Activated T-cell treated with anti-CD3 and anti-CD28 coated beads, Interleukin-2, amount 50 U/mL, for 24 hours (primary cell): ENCODE measurements at places on chromosomes 4 and X.

DNA sequence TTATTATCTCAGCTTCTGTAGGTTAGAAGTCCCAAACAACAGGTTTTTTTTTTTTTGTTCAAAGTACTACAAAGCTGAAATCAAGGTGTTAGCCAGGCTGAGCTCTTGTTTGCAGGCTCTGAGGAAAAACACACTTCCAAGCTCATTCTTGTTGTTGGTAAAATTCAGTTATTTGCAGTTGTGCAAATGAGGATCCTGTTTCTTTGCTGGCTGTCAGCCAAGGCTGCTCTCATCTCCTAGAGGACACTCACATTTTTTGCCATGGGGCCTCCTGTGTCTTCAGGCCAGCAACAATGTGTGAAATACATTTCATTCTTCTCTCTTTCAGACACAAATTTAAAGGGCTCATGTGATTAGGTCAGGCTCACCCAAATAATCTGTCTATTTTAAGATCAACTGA lies 60.3 kb upstream of the HSD17B10 start:
- no peaks in the 10 kb centered on the region for H3K36me3 ChIP-seq
- H3K27me3 ChIP-seq, result peaks cover 44% of the 10 kb centered on the region
- no peak overlapping the region for H3K4me3 ChIP-seq
- H3K27ac ChIP-seq, result no peak overlapping the region
- no peak for DNase-seq

- no peak for DNase-seq
- H3K36me3 ChIP-seq, result no peaks in the 10 kb centered on the region
- no peak overlapping the region for H3K4me3 ChIP-seq
- H3K27me3 ChIP-seq, result peaks cover 2% of the 10 kb centered on the region
- H3K27ac ChIP-seq, result no peak overlapping the region
- no peaks in the 10 kb centered on the region for H3K4me1 ChIP-seq
Measured at GRCh38 chr4:139619644-139620043, 46.0 kb upstream of the MGST2 start.

- H3K27ac ChIP-seq, result no peak overlapping the region
- no peak for DNase-seq
- H3K4me1 ChIP-seq, result peaks cover 4% of the 10 kb centered on the region
- H3K4me3 ChIP-seq, result no peak overlapping the region
- H3K36me3 ChIP-seq, result no peaks in the 10 kb centered on the region
Measured at GRCh38 chr4:89609756-89610155, 227.2 kb downstream of the SNCA start.

GRCh38 chr4:102061133-102061532 lies 270.6 kb downstream of the BANK1 start:
- H3K4me3 ChIP-seq, result no peak overlapping the region
- DNase-seq, result no peak
- no peak overlapping the region for H3K27ac ChIP-seq

DNA sequence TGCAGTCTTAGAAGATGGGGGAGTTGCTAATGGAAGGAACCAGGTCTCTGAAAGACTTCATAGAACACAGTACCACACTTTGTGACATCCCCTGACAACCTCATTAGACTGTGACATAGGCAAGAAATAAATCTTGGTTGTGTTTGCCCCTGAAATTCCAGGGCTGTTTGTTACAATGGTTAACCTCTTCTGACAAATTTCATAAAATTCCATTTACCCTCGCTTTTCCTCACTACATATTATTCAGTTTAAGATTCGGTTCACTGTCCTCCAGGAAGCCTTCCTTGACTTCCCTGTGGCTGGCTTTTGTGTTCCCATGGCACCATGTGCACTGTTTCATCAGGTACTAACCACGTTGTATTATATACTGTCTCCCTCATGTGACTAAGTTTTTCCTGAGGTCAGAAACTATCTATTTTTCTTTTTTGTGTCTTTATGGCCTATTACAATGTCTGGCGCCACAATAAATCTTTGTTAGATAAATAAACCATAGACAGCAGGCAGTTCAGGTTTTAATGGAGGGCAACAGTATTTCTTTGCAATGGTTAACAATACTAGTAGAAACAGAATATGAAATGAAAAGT lies 54.2 kb downstream of the ATXN3L start:
- no peaks in the 10 kb centered on the region for H3K36me3 ChIP-seq
- H3K4me3 ChIP-seq, result no peak overlapping the region
- peaks cover 34% of the 10 kb centered on the region for H3K27me3 ChIP-seq
- H3K4me1 ChIP-seq, result peaks cover 7% of the 10 kb centered on the region

DNA sequence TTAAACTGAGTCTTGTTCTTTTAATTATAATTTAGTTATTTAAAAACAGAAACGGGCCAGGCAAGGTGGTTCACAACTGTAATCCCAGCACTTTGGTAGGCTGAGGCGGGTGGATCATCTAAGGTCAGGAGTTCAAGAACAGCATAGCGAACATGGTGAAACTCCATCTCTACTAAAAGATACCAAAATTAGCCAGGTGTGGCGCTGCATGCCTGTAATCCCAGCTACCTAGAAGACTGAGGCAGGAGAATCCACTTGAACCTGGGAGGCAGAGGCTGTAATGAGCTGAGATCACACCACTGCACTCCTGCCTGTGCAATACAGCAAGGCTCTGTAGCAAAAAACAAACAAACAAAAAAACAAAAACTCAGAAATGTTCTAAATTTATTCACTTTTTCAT lies 852.9 kb downstream of the TECRL start:
- DNase-seq, result no peak
- H3K27me3 ChIP-seq, result no peaks in the 10 kb centered on the region
- H3K4me3 ChIP-seq, result no peak overlapping the region
- H3K4me1 ChIP-seq, result no peaks in the 10 kb centered on the region
- H3K36me3 ChIP-seq, result no peaks in the 10 kb centered on the region

DNA sequence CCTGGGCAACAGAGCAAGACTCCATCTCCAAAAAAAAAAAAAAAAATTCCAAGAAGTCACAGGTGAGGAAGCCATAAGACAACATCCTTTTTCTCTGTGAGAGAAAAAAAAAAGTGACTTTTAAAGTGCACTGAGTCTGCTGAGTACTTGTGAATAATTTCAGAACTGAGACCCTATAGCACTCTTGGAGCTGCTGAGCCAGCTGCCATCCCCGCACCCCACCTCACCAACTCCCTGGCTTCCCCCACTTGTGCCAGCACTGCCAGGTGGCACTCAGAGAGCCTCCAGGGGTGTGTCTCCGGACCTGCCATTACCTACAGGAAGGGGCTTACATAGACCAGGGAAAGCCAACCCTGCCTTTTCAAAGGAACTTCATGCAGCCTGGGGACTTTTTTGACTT lies 39.2 kb upstream of the HS3ST1 start:
- no peak overlapping the region for H3K27ac ChIP-seq
- no peaks in the 10 kb centered on the region for H3K36me3 ChIP-seq
- no peaks in the 10 kb centered on the region for H3K27me3 ChIP-seq
- peaks cover 35% of the 10 kb centered on the region for H3K4me1 ChIP-seq
- no peak for DNase-seq
- no peak overlapping the region for H3K4me3 ChIP-seq

DNA sequence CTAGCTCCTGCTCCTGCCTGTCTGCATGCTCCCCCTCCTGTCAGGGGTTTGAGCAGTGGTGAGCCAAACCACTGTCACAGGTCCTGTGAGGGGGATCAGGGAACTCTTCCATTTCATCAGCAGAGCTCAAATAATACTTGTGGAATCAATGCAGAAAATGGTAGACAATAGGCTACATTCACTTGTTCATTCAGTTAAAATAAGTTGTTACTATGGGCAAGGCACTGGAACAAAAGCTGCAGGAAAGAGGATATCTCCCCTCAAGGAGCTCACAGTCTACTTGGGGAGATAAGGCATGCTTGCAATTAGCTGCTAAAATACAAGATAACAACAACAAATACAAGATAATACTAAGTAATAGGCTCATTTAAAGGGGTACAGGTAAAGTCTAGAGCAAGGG lies 117.1 kb downstream of the GPC3 start:
- H3K36me3 ChIP-seq, result no peaks in the 10 kb centered on the region
- H3K4me1 ChIP-seq, result no peaks in the 10 kb centered on the region
- no peak for DNase-seq
- no peak overlapping the region for H3K27ac ChIP-seq
- no peak overlapping the region for H3K4me3 ChIP-seq
- H3K27me3 ChIP-seq, result peaks cover 54% of the 10 kb centered on the region

GRCh38 chrX:50154429-50154828 lies 46.4 kb downstream of the AKAP4 start:
- H3K27ac ChIP-seq, result no peak overlapping the region
- H3K27me3 ChIP-seq, result peaks cover 33% of the 10 kb centered on the region
- DNase-seq, result no peak
- no peak overlapping the region for H3K4me3 ChIP-seq

DNA sequence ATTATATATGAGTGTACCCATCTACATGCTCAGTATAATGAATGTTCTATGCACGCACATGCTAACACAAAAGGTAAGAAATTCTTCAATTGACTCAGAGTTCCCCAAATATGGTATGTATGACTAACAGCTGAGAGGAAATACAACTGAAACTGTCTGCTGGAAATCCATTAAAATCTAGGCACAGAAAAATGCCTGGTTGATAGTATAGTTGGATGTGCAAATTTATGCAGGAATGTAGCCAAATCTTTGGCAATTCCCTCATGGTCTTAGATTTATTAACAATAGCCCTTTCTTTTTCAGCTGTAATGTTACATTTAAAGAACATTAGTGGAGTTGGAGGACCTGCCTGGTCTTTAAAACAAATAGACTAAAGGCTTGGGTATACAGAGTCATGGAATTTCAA lies 5.5 kb downstream of the CAMK2D start:
- no peak for DNase-seq
- H3K36me3 ChIP-seq, result peaks cover 83% of the 10 kb centered on the region
- peak overlapping the region; percentile 64 for H3K4me3 ChIP-seq
- no peaks in the 10 kb centered on the region for H3K27me3 ChIP-seq
- peaks cover 56% of the 10 kb centered on the region for H3K4me1 ChIP-seq

DNA sequence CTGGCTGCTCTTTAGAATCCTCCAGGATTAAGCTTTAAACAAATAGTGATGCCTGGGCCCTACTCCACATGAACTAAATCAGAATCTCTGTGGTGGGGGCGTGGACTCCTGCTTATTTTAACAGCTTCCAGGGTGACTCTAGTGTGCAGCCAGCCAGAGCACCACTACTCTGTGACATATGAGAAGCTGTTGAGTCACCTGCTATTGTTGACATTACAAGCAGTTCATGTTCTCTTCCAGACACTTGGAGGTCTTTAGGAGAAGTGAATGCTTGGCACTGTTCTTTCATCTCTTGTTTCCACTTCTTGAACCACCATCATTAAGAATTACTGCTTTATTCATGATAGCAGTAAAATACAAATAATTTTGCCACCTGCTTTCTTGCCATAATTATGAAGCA lies 426 bp upstream of the C4orf51 start:
- no peak for DNase-seq
- no peak overlapping the region for H3K4me3 ChIP-seq
- no peaks in the 10 kb centered on the region for H3K36me3 ChIP-seq

DNA sequence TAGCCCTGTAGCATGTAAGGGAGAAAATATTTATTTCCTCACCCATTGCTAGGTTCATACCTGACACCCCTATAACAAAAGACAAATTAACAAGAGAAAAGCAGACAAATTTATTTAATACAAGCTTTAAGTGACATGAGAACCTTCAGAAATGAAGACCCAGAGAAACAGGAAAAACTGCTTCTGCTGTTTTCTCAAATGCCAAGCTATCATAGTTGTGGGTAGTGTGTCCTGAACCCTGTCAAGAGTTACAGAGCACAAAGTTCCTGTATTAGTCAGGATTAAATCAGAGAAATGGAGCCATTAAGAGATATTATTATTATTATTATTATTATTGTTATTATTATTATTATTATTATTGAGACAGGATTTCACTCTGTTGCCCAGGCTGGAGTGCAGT lies 17.5 kb downstream of the CCDC160 start:
- H3K4me1 ChIP-seq, result peaks cover 1% of the 10 kb centered on the region
- no peak for DNase-seq
- H3K4me3 ChIP-seq, result no peak overlapping the region
- H3K27ac ChIP-seq, result no peak overlapping the region
- no peaks in the 10 kb centered on the region for H3K36me3 ChIP-seq

DNA sequence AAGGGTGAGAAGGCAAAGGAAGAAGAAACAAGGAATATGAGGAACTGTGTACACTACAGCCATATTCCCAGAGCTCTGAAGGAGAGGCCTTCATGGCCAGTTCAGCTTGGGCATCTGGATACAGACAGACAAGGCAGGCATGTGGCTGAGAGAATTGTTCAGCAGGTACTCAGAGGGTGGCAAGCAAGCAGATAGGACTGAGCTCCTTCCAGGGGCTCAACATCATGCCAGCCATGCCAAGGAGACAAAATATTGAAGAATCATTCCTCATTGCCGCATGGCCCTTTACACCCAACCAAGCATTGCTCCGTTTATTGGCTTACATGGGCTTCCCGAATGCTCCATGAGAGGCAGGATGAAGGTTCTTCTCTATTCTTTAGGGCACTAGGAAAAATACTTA lies 78.5 kb upstream of the EFNB1 start:
- no peak overlapping the region for H3K27ac ChIP-seq
- peaks cover 15% of the 10 kb centered on the region for H3K4me1 ChIP-seq
- H3K27me3 ChIP-seq, result peaks cover 49% of the 10 kb centered on the region

- H3K27ac ChIP-seq, result peak overlapping the region; percentile 60
- no peak for DNase-seq
- H3K4me3 ChIP-seq, result no peak overlapping the region
- H3K4me1 ChIP-seq, result peaks cover 16% of the 10 kb centered on the region
- H3K36me3 ChIP-seq, result peaks cover 65% of the 10 kb centered on the region
- no peaks in the 10 kb centered on the region for H3K27me3 ChIP-seq
Measured at GRCh38 chr4:102308032-102308799, 37.1 kb downstream of the SLC39A8 start.

GRCh38 chr4:106541253-106541652 lies 172.7 kb upstream of the GIMD1 start:
- H3K27ac ChIP-seq, result no peak overlapping the region
- no peaks in the 10 kb centered on the region for H3K4me1 ChIP-seq
- no peak for DNase-seq
- H3K27me3 ChIP-seq, result peaks cover 2% of the 10 kb centered on the region

DNA sequence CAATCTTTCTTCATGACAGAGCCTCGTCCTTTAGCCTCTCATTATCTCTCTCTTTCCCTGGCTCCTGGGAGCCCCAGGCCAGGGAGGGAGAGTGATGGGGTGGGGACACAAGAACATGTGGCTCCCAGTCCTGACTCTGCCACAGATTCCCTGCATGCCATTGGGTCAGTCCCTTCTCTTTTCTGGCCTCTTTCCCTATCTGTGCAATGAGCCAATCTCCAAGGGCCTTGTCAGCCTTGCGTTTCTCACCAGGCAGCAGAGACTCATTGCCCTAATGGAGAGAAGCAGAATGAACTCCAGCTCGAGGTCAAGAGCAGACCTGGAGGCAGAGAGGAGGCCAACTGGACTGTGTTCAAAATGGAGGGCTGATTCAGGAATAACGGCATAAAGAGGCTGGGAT lies 38.4 kb upstream of the PJA1 start:
- no peak overlapping the region for H3K4me3 ChIP-seq
- no peaks in the 10 kb centered on the region for H3K4me1 ChIP-seq
- DNase-seq, result no peak
- H3K27me3 ChIP-seq, result peaks cover 22% of the 10 kb centered on the region
- H3K36me3 ChIP-seq, result no peaks in the 10 kb centered on the region

- peaks cover 22% of the 10 kb centered on the region for H3K27me3 ChIP-seq
- DNase-seq, result no peak
- no peak overlapping the region for H3K27ac ChIP-seq
- no peaks in the 10 kb centered on the region for H3K4me1 ChIP-seq
- H3K4me3 ChIP-seq, result no peak overlapping the region
Measured at GRCh38 chrX:93419642-93420041, 253.7 kb downstream of the NAP1L3 start.
